ENCODE measurements at places on chromosomes 1 and 21.

DNA sequence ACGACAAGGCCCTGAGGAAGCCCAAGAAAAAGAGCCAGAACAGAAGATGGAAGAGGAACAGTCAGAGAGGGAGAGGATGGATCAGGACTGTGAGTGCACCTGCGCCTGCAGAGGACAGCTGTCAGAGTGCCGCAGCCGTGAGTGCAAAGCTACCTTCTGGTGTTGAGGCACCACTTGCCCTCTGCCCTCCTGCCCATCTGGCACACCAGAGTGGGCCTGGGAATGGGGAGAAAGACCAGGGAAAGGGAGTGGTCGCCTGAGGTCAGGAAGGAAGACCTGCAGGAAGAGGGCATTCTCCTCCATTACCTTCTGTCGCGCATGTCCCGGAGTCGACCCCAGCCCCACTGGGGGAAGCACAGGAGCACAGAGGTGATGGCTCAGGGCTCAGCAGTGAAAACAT lies 26.2 kb downstream of the VASH2 start:
- no peak for DNase-seq

DNA sequence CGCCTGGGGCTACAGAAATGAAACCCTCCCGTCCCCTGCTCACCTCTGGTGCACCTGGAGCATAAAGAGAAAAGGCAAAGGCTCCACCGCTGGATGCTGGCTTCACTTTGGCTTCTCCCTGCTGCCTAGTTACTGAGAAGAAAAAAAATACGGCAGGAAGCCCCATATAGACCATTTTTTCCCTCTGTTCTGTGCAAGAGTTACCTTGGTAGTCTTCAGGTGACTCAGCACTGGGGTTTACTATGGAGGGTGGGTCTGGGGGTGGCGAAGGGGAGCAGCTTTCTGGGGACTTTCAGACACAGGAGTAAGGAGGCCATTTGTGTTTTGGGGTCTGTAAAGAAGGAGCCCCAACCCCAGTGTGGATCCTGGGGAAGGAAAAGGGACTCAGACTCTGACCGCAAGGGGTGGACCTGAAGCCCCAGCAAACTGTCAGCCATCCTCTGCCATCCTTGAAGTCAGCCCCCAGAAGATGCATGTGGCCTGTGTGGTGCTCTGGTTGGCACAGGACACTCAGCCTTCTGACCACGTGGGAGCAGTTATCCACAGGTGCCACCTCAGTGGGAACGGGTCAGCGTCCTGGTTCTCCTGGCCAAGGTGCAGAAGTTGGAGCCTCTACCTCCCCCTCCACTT lies 25.9 kb upstream of the EPS8L3 start:
- DNase-seq = no peak

GRCh38 chr1:48676376-48676775 lies 100.3 kb downstream of the BEND5 start:
- DNase-seq = no peak

- DNase-seq = peak; percentile 46
Observed at GRCh38 chr1:11664336-11665065, 501 bp downstream of the FBXO6 start.

- no peak for DNase-seq
Observed at GRCh38 chr1:248924696-248925532, 18.9 kb downstream of the PGBD2 start.

DNA sequence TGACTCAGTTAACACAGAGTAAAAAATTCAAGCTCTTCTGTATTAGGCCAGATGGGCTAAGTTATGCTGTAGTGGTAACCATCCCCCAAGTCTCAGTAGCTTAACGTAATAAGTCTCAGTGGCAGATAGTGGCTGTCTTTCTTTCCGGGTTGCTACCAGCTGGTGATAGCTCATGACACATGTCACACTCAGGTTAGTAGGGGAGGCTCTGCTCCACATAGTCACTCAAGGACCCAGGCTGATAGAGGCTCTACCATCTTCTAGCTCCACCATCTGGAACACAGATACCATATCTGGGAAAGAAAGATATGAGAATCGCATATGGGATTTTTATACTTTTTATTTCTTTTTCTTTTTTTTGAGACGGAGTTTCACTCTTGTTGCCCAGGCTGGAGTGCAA lies 16.2 kb upstream of the MEF2D start:
- DNase-seq = no peak

DNA sequence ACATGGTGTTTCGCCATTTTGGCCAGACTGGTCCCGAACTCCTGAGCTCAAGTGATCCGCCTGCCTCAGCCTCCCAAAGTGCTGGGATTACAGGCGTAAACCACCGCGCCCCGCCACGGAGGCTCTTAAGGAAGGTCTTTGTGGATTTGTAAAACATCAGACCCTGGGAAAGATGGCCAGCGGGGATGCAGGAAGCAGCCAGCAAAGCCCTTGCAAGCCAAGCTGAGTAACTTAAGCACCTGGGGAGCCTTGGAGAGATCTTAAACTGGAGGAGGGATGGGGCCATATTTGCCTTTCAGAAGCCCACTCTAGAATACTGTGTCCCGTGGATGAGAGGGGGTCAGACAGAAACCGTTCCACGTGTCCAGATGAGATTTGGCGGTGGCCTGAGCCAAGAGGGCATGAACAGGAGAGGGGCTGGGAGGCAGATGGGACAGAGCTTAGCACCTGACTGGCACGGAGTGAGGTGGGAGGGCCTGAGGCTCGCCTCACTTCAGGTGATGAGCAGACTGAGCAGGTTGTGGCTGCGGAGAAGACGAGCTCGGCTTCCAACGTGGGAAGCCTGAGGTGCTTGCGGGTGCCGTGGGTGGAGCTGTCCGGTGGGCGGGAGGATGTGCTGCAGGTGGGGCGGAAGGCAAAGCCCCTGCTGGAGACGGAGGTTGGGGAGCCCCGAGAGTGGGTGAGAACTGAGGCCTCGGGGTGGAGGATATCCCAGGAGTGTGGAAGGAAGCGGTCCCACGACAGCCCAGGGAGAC lies 11.7 kb downstream of the C1orf216 start:
- DNase-seq = no peak

GRCh38 chr1:30969903-30970302 lies 61.3 kb upstream of the SDC3 start:
- no peak for DNase-seq

- DNase-seq = no peak
Observed at GRCh38 chr1:62841587-62842169, 57.7 kb downstream of the ATG4C start.
